ENCODE measurements at places on chromosomes 6 and 20.

GRCh38 chr20:10470276-10470675, 35.2 kb downstream of the SLX4IP start:
- no peak for DNase-seq

GRCh38 chr6:90144396-90144795, 152.2 kb downstream of the BACH2 start:
- DNase-seq, result no peak

- DNase-seq, result no peak
Observed at GRCh38 chr20:38125157-38126056, 39.7 kb downstream of the TGM2 start.

GRCh38 chr6:46325561-46326530, 155.1 kb upstream of the ENPP5 start:
- no peak for DNase-seq
